ENCODE measurements at places on chromosomes 3 and 15.

DNA sequence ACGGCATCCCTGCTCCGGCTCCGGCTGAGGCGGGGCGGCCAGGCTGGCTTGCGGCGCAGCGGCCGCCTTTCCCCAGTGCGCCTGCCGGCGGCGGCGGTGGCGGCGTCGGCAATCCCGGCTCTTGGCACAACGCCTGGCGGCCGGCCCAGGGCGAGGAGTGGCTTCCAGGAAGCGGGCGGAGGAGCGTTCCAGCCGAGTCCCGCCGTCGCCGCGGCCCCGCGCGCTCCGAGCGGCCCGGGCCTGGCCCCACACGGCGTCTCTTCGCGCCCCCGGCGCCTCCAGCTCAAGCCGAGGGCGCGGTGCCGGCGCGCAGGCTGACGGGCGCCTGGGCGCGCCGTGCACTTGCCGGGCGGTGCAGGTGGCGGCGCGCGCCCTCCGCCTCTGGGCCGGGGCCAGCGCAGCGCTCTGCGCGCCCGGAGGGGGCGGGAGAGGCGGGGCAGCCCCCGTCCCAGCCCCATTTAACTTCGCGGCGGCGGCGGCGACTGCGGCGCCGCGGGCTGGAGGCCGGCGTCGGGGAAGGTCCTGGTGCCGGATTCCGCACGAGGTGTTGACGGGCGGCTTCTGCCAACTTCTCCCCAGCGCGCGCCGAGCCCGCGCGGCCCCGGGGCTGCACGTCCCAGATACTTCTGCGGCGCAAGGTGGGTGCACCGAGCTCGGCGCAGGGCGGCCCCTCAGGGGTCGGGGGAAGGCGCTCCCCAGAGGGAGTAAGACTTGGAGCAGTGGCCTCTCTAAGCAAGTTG lies at the start of gene ADAMTSL3:
Gene ADAMTSL3 (plus strand): TSS at position 485 of the 740 bp plus-strand sequence. CDS start 1,639 bp downstream, outside the sequence.
- no peak for DNase-seq

GRCh38 chr15:55289746-55290527 lies at the start of gene RAB27A:
Gene RAB27A (minus strand): TSS chr15:55289813. CDS start chr15:55234934, 54,879 bp downstream.
- no peak for DNase-seq

DNA sequence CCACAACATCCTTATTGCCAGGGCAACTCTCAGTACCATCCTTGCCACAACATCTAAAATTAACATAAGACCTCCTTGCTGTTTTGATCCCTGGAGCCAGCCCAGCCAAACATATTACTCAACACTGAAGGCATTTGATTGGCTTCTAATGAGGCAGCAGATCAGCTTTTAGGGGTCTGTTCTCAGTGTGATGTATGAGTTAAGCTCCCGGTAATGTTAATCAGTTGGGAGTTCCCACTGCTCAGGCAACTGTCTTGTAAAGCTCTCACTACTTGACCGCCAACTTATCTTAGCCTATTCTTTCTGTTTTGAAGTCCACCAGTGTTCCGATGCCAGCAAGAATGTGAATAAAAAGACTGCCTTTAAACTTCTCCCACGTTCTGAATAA lies 158.9 kb downstream of the FOXB1 start:
- DNase-seq = no peak

GRCh38 chr3:141050576-141051442 lies at the start of gene SPSB4:
Gene SPSB4 (plus strand): TSS chr3:141051347. CDS start chr3:141066105, 14,758 bp downstream.
- DNase-seq = peak; percentile 7

DNA sequence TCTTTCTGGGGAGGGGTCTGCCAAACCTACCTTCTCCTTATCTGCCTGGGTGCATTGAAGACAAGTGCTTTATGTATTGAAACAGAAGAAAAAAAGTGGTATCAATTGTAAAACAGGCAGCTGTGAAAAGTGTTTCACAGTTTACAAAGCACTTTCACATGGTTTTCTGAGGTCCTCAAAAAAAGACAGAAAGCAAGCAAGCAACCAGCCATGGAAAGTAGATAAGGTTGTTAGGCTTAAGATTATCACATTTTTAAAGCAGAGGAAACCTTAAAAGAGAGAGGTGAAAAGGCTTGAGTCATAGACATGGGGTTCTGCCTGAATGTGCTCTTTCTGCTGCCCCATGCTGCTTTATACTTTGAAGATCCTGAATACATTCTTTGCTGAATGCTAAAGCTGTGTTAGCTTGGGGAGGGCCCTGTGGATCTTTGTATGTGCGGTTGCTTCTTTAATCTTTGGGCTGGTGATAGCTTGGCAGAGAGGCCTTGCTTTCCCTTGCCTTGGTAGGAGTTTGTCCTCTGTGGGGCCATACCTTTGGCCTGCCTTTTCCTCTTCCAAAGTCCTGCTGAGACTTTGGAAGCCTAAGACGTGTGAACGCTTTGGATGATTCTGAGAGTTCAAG lies 2.6 kb downstream of the SMAD3 start:
- DNase-seq = no peak

- DNase-seq = no peak
These were observed 136.5 kb downstream of the TPRA1 start for GRCh38 chr3:127454051-127454450.

DNA sequence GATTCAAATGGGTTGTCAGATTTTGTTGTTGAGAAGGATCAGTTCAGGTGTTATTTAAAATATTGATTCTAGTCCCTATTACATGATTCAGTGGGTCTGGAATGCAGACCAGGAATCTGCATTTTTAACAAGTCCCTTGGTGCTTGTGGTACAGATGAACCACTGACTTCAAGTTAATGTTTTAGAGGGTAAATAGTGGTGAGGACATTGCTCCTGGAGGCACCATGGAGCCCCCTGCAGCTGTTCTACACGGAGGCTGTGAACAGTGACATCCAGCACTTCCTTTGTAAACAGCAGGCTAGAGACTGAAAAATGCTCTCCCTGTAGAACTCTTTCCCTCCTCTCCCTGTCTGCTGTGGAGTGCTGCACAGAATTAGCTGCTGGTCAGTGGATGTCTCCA lies 4.8 kb upstream of the FSIP1 start:
- no peak for DNase-seq

DNA sequence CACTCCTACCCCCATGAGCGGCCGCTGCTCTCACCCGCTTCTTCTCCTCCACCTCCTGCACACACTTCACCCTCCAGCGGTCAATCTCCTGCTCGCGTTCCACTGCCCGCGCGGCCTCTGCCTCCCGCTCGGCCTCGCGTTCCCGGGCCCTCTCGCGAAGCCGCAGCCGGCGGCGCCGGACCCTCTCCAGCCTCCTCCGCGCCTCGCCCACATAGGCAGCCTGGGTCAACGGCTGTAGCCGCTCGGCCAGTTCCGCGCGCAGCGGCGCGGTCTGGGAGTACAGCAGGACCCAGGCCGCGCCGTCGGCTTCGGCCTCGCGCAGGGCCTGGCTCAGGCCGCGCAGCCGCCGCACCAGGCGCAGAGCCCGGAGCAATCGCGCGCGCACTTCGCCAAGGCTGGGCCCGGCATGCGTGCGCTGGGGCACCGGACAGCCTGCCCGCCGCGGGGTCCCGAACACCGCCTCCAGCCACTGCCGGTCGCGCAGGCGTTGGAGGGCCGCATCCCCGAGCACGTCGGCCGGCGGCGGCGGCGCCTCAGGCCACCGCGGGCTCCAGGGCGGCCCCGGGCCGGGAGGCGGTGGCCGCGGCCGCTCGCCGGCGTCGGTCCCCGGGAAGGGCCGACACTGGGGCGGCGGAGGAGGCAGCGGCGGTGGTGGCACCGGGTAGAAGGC lies 595 bp downstream of the PDCD7 start:
- DNase-seq = no peak

GRCh38 chr15:52563501-52564060 lies 5.2 kb downstream of the ARPP19 start:
- no peak for DNase-seq

DNA sequence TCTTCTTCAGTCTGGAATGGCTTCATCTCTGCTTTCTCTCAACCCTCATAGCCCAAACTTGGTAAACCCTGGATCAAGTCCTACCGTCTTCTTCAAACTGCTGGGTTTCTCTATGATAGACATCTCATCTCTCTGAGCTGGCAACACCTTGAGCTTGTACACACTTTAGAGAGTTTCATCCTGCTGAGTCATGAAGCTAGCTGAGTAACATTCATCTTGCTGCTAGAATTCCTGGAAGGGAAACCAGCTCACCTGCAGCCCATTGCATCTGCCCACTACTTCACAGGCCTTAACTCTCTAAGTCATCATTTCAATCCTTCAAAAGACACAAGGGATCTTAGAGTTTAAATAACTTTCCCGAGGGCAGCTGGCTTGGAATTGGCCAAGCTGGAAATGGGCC lies 175.5 kb upstream of the RORA start:
- DNase-seq = no peak

- no peak for DNase-seq
These were observed 19.7 kb upstream of the RORA start for GRCh38 chr15:61248790-61249189.

- no peak for DNase-seq
These were observed 3.8 kb upstream of the KLHL40 start for GRCh38 chr3:42681361-42682038.

- DNase-seq = no peak
These were observed 2.0 kb upstream of the RNF111 start for GRCh38 chr15:58985443-58985842.

DNA sequence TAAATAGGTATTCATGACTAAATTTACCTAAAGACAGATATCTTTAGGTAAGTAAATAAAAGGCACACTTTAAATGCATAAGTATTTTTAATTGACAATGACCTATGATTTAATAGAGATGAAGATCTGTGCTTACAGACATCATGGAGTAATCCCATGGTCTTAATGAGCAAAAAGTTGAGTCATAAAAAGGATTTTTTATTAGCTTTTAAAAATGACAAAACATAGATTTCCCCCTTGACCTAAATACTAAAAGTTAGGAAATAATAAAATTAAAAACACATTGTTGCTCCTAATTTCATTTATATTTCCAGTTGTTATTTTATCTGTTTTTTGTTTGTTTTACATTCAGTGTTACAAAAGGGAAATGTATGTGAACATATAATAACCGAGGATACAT lies 1005.7 kb downstream of the ROBO1 start:
- no peak for DNase-seq

GRCh38 chr3:17782751-17783150 lies 40.3 kb upstream of the TBC1D5 start:
- DNase-seq = no peak

GRCh38 chr3:43086460-43087165 lies 19.3 kb downstream of the POMGNT2 start:
- no peak for DNase-seq

DNA sequence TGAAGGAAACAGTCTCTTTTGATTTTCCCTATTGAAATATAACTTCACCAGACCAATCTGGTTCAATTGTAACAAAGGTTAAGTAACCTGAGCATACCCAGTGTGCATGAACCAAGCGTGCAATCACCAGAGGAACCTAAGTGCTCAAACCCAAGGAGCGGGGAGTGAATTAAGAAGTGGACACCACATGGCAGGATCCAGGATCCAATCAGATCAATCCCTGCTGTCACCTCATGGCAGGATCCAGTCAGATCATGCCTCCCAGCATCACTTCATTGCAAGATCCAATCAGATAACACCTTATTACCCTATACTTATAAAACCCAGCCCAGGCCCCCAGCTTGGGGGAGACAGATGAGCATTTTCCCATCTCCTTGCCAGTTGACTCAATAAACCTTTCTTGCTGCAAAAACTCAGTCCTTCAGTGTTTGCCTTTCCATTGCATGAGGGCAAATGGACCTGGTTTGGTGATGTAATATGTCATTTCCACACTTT lies 38.9 kb upstream of the RNU6-1 start:
- DNase-seq = no peak

DNA sequence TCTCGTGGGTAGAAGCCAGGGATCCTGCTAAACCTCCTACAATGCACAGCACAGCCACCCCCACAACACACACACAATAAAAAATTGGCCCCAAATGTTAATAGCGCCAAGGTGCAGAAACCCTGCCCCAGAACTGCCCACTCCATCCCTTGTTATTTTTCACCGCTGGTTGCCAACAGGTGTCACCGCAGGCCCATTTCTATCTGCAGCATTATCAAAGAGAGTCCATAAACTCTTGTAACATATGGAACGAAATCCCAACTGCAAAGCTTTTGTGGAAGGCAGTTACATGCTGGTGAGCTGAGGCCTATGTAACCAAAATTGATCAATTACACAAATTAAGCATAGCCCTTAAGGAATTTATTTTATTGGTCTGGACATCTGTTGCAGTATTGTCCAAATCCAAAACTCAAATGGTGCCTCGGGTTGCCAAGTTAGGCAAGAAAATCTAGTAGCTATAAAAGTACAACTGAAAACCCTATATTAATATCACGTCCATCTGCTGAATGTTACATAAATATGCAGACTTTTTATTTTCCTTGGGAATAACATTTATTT lies 66.2 kb downstream of the SAMMSON start:
- DNase-seq = no peak

DNA sequence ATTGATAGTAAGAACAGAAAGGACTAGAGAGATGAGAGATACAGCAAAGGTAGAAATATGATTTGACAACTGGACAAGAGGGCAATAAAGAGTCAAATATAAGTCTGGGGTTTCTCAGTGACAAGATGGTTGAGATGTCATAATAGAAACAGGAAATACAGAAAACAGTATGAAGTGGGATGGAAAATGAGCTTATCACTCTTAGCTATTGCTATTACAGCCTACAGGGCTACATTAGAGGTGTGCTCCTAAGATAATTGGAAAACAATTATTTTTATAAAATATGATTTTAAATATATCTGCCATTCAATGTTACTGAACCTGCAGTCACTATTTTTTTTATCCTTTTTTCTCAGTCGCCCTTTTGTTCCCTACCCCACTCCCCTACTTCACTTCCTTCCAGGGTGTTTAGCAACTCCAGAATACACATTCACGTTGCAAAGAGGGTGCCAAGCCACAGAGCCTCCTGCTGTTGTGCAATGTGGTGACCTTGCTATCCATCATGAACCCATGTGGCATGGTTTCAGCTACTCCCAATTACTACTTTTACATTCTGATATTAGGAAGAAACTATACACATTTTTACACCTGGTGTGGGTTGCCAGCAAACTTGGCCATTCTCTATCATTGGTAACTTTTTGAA lies 6.0 kb downstream of the NRG4 start:
- peak; percentile 50 for DNase-seq

- DNase-seq = no peak
These were observed 389.6 kb downstream of the MFSD1 start for GRCh38 chr3:159191447-159191846.

DNA sequence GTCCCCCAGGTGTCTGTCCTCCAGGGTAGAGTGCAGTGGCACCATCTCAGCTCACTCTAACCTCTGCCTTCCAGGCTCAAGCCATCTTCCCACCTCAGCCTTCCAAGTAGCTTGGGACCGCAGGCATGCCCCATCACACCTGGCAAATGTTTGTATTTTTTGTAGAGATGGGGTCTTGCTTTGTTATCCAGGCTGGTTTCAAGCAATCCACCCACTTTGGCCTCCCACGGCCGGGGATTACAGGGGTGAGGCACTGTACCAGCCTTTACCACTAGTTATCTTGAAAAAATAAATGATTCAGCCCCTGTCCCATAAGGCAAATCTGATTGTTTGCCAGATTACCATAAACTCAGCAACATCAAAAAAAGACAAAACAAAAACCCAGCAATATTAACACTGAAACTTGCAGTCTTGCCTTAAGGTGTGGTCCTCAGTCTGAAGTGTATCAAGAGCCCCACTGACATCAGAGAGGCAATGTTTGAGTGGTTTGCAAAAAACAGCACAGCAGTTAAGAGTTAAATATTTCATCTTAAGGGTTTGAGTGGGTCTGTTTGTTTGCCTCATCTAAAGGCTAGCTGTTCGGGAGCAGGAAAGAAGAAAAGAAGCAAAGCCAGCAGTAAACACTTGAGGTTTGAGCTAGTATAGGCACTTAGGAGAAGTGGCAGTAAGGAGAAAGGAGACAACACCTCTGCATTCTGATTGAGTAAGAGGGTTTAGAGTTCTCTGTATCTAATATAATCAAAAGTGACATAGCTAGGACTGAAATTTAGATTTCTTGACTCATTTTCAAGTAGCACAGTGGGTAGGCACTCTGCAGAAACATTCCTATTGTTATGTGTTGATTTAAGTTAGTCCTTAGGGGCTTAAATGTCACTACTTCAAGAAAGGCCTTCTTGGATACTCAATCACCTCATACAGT lies 26.3 kb upstream of the EDEM1 start:
- no peak for DNase-seq

All from KG1 (cell line).